B cell (primary cell): ENCODE measurements at places on chromosomes 13 and 19. TPM values are rescaled to one million over a fixed set of nuclear protein-coding genes. Genes with fewer than 3 reads are reported as not detected.

GRCh38 chr13:96025283-96025682, 27.9 kb downstream of the UGGT2 start:
- no peak for DNase-seq

DNA sequence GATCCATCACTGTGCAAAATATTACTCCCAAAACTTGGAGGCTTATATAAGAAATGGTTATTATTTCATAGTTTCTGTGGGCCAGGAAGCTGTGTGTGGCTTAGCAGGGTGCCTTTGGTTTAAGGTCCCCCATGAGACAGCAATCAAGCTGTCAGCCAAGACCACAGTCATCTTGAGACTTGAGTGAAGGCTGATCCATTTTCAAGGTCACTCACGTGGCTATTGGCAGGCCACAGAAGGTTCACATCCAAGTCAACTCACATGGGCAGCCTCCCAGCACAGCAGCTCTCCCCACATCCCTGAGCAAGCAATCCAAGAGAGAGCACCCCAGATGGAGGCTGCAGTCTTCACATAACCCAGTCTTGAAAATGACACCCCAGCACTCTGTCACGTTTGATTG, 537.4 kb downstream of the MYO16 start:
- DNase-seq: no peak

- no peak for DNase-seq
Observed at GRCh38 chr19:29088761-29089160, 124.2 kb downstream of the UQCRFS1 start.

DNA sequence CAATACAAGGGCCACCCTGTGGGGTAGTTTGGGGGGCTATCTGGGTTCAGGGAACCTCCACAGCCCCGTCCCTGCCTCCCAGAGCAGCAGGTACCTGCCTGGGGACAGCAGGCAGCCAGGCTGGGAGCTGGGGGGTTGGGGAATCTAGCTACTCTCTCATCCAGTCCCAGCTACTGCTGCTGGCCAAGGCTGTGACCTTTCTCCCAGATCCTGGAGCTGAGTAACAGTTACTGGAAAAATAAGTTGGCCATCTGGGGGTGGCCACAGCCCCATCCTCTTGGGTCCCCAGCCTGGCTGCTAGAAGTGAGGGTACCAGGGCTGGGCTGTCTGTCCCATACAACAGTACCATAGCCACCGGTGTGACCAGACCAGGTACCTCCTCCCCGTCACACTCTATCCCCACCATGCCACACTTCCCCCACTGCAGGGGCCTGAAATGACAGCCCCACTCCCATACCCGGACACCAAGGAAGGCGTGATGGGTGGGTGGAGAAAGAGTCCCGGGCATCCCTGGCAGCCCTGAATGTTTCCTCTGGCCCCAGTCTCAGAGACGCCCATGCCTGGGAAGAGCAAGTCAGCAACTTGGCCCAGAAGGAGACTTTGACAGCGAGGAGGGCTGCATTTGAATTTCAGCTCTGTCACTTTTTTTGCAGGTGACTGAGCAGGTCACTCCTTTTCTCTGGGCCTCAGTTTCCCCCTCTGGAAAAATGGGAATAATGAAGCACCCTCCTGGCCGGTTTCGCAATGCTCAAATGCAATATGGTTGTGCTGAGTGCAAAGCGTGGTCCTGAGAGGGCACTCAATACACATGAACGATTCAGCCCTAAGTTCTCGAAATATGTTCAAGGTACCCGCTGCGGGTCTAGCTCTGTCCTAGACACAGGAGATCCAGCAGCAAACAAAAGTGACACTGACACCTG, 30.7 kb upstream of the NFIC start:
- DNase-seq: no peak

DNA sequence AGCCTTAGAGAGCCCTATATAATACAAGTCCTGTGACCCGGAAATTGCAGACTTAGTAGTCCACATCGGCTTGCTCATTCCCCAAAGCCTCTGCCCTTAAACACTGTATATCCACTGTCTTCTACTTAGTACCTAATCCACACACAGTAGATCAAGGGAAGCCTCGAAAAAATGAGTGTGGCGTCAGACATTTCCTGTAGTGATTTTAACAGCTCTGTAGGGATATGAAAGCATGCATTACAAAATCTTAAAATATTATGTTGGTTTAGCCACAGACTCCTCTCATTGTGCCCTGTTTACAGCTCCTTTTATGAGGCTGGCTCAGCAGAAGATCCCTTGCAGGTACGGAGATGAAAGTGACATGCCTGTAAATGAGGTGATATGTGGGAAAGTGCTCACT, 416.3 kb downstream of the LIG4 start:
- no peak for DNase-seq

GRCh38 chr13:22447132-22447886, 733.5 kb upstream of the SGCG start:
- no peak for DNase-seq

- no peak for DNase-seq
Observed at GRCh38 chr13:42413484-42413815, 141.5 kb downstream of the AKAP11 start.

GRCh38 chr19:4233282-4233853, 4.0 kb downstream of the EBI3 start:
- peak; percentile 71 for DNase-seq

GRCh38 chr13:113927661-113928581, 46.0 kb downstream of the C13orf46 start:
- DNase-seq: no peak

DNA sequence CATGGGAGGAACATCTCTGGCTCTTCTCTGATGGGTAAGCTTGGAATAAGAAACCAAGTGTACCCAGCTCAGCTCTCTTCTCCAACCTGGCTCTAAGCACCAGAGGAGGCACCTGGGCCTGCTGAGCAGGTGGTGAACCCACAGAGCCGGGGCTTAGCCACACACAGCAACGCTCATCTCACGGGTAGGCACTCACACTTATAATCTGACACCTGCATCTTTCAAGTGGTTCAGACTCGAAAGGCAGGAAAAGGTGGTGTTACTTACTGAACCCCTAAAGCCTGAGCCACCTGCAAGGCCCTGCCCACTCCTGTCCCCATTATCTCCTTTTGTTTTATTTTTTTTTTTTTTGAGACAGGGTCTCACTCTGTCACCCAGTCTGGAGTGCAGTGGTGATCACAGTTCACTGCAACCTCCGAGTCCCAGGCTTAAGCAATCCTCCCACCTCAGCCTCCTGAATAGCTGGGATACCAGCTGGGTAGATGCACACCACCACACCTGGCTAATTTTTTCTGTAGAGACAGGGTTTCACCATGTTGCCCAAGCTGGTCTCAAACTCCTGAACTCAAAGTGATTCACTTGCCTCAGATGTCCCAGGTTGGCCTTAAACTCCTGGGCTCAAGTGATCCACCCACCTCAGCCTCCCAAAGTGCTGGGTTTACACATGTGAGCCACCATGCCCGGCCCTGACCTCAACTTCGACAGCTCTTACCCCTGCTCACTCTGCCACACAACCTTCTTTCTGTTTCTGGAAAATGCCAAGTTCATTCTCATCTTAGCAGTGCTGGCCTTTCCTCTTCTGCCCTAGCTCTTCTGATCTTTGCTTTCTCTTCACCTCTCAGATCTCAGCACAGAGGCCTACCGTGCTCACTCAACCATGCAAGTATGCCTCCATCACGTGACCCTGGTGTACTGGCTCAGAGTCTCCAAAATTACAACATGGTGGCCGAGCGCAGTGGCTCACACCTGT, 9.7 kb downstream of the FBXL12 start:
- no peak for DNase-seq

- DNase-seq: no peak
Observed at GRCh38 chr13:39855236-39855635, 199.8 kb downstream of the COG6 start.

DNA sequence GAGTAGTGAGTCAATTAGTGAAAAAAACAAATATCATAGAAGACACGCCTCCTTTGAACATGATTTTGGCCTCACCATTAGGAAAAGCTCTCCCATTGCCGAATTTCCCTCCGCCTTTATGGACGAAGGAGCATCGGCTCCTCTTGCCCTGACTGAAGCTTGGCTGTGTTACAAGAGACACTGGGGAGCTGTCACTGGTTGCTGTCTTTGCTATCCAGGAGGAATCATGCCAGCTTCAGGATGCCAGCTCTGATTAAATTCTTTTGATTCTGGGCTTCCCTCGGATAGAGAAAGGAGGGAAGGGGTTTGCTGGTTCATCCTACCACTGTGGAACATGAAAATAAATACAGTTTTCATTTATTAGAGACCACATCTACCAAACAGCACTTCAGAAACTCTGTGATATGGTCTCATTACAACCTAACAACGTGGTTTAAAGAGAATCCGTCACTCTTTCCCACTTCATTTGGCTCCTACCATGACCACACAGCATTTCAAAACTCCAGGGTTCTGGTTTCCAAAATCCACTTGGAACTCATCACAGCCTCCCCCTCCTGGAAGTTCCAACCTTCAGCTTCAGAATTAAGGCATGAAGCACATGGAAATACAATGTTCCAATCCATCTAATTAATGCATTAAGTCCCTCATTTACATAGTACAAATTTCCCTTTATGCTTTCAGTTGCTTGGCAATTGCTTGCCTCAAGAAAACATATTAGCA, 446.0 kb downstream of the EFNB2 start:
- no peak for DNase-seq

- no peak for DNase-seq
Observed at GRCh38 chr19:4537953-4538600, 1.8 kb downstream of the LRG1 start.

GRCh38 chr13:44519642-44520041, 56.5 kb downstream of the TSC22D1 start:
- no peak for DNase-seq

GRCh38 chr13:85537601-85538000, 261.6 kb downstream of the SLITRK6 start:
- DNase-seq: no peak

DNA sequence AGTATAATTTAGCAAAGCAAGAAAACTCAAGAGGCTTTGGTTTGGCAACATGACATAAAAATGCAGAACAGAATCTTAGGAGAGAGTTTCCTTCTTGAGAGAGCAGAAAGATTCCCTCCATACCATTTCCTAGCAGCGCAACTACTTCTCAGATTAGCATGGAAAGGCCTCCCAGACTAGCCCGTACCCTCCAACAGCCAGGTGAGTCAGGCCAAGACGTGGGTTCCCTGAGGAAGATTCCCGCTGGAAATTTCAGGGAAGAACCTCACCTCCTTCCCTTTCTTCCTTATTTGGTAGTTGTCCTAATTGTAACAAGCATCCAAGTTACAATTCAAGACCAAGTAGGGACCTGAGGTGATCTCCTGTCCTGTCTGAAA, 12.3 kb downstream of the COL4A2 start:
- DNase-seq: no peak

DNA sequence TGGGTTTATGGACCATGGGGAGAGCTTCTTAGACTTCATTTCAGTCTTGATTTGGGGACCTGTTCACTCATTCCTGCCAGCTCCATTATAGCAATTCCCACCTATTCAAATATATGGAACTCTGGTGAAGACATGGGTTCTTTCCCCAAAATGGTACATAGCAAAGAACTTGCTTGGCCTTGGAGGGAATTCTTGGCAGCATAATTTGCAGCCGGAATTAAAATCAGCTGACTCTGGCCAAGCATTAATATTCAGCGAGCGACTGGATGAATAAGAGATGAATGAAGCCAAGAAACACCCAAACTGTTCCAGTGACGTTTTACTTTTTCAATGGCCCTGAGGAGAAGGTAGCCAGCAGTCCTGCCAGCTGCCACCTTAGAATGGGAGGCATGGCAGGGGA, 88.4 kb upstream of the SOX1 start:
- no peak for DNase-seq

DNA sequence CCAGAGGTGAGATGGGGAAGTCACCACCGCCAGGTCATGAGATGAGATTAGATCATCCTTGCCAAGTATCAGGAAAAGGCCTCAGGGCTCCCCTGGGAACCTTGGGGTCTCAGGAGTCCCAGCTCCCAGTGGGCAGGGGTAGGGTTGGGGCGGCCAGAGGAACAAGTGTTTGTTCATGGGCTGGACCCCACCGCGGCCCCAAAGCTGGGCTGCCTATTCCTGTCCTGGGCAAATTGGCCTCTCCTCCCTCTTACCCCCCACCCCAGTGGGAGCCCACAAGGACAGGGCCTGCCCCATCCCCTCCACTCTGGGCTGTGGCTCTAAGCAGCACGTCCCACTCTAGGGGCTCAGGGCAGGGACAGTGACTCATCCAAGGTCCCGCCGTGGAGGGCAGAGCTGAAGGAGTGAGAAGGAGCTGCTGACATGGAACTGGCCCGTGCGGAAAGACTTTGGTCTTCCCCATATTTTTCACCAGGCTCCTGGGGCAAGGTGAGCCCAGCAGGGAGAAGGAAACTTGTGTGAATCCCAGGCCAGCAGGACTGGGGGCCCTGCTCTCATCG, 4.0 kb upstream of the HCN2 start:
- no peak for DNase-seq

DNA sequence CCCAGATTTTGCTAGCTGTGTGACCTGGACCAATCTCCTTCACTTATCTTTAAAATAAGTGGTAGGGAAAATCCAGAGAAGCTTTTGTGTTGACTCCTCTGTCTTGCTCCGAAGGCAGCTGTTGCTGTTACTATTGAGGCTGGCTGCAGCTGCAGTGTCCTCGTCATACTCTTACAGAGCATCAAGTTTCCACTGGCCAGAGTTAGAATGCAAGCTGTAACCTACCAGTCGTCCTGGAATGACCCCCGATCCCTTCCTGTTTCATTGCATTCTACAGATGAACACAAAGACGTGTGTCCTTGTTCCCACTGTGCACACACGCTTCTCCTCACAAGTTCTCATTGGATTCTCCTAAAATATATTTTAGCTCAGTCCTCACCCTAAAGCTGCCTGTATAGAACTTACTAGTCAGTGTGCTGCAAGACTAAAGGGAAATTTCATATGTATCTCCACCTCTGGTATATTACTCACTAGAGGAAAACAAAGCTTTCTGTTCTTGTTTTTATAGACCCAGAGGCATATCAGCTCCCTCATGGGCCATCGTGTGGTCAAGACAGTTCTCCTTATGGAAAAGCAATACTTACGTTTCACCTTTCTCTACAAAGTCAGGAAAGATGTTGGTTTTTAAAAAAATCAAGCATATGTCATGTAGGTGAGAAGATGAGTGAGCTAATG, 589.8 kb downstream of the LMO7 start:
- no peak for DNase-seq

- no peak for DNase-seq
Observed at GRCh38 chr19:13652810-13653590, 111.3 kb upstream of the MRI1 start.

GRCh38 chr19:15439078-15439799, 10.5 kb downstream of the WIZ start:
- DNase-seq: no peak

ZNF737 gene
- 19.3 and 20.9 TPM in 2 replicates for polyA plus RNA-seq

CELF5 gene
- polyA plus RNA-seq: not detected in 2 replicates

HMGB1 gene
- polyA plus RNA-seq: 79.2 and 220 TPM in 2 replicates

IRF3 gene
- 237 and 262 TPM in 2 replicates for polyA plus RNA-seq

FRY gene
- 1.4 and 2.3 TPM in 2 replicates for polyA plus RNA-seq

DACT3 gene
- 0.03 and 0.39 TPM in 2 replicates for polyA plus RNA-seq

EXOC3L2 gene
- polyA plus RNA-seq: not detected in 2 replicates

KLK14 gene
- 0.49 and 1.5 TPM in 2 replicates for polyA plus RNA-seq

ZNF723 gene
- not detected in 2 replicates for polyA plus RNA-seq

KLK4 gene
- 0.45 TPM in 1 of 2 replicates, not detected in the other for polyA plus RNA-seq

DCT gene
- polyA plus RNA-seq: 0.03 and 0.18 TPM in 2 replicates
